ENCODE measurements at places on chromosomes 6 and 20. TPM values are rescaled to one million over a fixed set of nuclear protein-coding genes. Genes with fewer than 3 reads are reported as not detected.

The SLC22A7 gene
- total RNA-seq, result not detected

The GUCA1A gene
- not detected for total RNA-seq

The PSMF1 gene
- 226 TPM for total RNA-seq

The GNAS-AS1 gene
- total RNA-seq, result not detected

The SEL1L2 gene
- not detected for total RNA-seq

The BPIFA2 gene
- not detected for total RNA-seq

The CNR1 gene
- total RNA-seq, result 0.31 TPM

The DST gene
- 58.5 TPM for total RNA-seq

The ZNF217 gene
- total RNA-seq, result 22.6 TPM

The TAGAP gene
- total RNA-seq, result not detected

The ECT2L gene
- not detected for total RNA-seq

The ADGRG6 gene
- total RNA-seq, result 52.7 TPM

The LIME1 gene
- total RNA-seq, result 6.2 TPM

The WFDC5 gene
- not detected for total RNA-seq

The SLC22A3 gene
- 37.0 TPM for total RNA-seq

The FAM120B gene
- 9.8 TPM for total RNA-seq

The GRIK2 gene
- total RNA-seq, result 0.28 TPM

The TSPO2 gene
- total RNA-seq, result not detected

The HLA-DQB1 gene
- total RNA-seq, result not detected

The HLA-DQA2 gene
- total RNA-seq, result not detected

The CEP57L1 gene
- total RNA-seq, result 10.4 TPM

The TRIM40 gene
- not detected for total RNA-seq

The RBPJL gene
- not detected for total RNA-seq

The DPPA5 gene
- not detected for total RNA-seq

The ZC2HC1B gene
- total RNA-seq, result not detected

The LGSN gene
- total RNA-seq, result 3.8 TPM

The PTK6 gene
- 2.7 TPM for total RNA-seq

The NMBR gene
- total RNA-seq, result not detected

The TAF4 gene
- total RNA-seq, result 16.7 TPM

The DEFB132 gene
- total RNA-seq, result not detected

The ENPP4 gene
- 0.29 TPM for total RNA-seq

The PSORS1C1 gene
- 4.4 TPM for total RNA-seq

The SCGN gene
- total RNA-seq, result not detected

The UTRN gene
- 15.5 TPM for total RNA-seq

The BEND6 gene
- total RNA-seq, result 0.88 TPM

The TRIM10 gene
- not detected for total RNA-seq

The RAB32 gene
- 46.2 TPM for total RNA-seq

The COQ3 gene
- 10.4 TPM for total RNA-seq

The LY6G6D gene
- total RNA-seq, result not detected

The CCND3 gene
- 179 TPM for total RNA-seq

The LY6G6F gene
- total RNA-seq, result not detected

The AK9 gene
- 1.2 TPM for total RNA-seq

The CLVS2 gene
- not detected for total RNA-seq

Data from A549 treated with RU486 at 1 μM for 4 hours (cell line).